ENCODE measurements at places on chromosomes 2 and 18.
A peak's percentile ranks its signal among the peaks of the same experiment; 100 is the strongest.

- DNase-seq = no peak
These were observed 82.3 kb upstream of the CDC42EP3 start for GRCh38 chr2:37753758-37754157.

- DNase-seq = no peak
These were observed 364.7 kb downstream of the GPD2 start for GRCh38 chr2:156800781-156801361.

DNA sequence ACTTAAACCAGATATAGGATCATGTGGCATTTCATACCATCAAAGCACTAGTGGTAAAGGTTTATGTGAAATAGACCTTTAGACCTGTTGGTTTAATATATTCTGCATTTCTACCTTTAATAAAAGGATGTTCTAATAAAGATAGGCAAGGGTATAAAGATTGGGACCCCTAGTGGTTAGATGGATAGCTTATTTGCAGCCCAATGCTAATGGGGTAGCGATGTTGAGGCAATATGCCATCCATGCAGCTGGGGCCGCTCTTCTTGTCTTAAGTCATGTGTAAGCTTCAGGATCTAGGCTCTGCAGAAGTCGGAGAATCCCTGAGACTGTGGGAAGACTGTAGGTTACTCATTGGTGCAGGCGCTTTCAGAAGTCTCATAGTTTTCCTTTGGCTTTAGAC lies 114.9 kb downstream of the ICOS start:
- no peak for DNase-seq

- DNase-seq = no peak
These were observed 4.2 kb downstream of the CNDP2 start for GRCh38 chr18:74500372-74500771.

GRCh38 chr2:48750128-48750739 lies 5.3 kb downstream of the LHCGR start:
- DNase-seq = no peak

DNA sequence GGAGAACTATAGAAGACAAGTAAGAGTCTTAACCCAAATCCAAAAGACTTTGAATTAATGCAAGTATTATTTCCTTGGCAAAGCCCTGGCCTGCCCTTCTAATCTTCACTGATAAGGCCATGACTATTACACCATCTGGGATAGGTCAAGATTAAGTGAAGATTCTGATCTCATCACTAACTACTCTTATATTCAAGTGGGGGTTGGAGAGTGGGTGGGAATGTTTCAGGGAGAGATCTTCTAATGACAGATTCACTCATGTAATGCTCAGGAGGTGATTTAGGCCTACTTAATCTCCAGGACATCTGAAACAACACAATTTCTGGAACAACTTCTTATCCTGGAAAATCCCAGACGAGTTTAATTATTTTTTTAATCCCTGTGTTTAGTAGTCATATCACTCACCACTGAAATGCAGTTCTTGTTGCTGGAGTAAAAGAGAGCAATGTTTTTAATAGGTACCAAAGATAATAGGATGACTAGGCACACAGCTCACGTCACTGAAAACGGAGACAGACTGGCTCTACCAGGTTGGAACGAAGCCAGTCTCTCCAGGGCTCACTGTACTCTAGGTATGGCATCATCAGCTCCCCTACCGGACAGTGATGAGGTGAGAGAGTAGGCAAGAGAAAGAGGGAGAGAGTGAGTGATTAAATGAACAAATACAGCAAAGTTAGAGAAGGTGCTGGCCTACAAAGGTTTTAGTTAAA lies 133.1 kb downstream of the NCKAP5 start:
- DNase-seq = no peak

GRCh38 chr2:207182911-207183310 lies 17.2 kb upstream of the KLF7 start:
- peak; percentile 85 for DNase-seq

DNA sequence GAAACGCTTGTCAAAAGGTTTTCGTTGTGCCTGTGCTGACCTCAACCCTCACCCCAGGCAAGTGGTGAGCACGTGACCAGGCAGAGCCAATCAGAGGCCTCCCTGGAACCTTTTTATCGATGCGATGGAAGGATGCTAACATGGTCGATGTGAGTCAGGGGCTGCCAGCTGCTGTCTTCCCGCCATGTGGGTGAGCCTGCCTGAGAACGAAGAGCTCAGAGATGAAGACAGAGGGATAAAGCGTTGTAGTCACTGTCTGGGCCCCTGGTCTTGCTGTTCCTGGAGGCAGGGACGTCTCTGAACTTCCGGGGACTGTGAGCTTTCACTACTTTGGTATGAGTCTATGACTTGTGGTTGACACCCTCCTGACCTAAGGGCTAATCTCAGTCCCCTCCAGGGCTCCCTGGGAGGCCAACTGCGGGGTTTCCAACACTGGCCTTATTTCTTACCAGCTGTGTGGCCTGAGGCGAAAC lies 18.6 kb downstream of the DNMT3A start:
- no peak for DNase-seq

DNA sequence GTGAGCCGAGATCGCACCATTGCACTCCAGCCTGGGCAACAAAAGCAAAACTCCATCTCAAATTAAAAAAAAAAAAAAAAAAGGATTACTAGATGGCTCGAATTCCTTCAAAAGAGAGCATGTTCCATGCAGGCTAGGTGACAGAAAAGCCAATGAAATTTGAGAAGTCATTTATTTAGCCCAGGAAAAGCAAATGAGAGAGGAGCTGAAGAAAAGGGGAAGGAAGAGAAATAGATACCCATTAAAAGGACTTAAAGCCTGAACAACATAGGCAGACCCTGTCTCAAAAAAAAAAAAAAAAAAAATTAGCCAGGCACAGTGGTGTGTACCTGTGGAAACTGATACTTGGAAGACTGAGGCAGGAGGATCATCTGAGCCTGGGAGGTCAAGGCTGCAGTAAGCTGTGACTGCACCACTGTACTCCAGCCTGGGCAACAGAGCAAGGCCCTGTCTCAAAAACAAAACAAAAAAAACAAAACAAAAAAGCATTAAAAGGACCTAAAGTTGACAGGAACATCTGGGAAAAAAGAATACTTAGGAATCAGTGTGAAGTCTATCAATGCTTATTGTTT lies 11.1 kb downstream of the SEPTIN10 start:
- DNase-seq = no peak

- DNase-seq = no peak
These were observed 27.2 kb downstream of the DPYSL5 start for GRCh38 chr2:26875065-26875634.

- no peak for DNase-seq
These were observed 51.8 kb upstream of the PMAIP1 start for GRCh38 chr18:59848002-59848401.

GRCh38 chr2:207230261-207231105 lies 64.7 kb upstream of the KLF7 start:
- no peak for DNase-seq

- no peak for DNase-seq
These were observed 18.5 kb upstream of the EML6 start for GRCh38 chr2:54704688-54705605.

DNA sequence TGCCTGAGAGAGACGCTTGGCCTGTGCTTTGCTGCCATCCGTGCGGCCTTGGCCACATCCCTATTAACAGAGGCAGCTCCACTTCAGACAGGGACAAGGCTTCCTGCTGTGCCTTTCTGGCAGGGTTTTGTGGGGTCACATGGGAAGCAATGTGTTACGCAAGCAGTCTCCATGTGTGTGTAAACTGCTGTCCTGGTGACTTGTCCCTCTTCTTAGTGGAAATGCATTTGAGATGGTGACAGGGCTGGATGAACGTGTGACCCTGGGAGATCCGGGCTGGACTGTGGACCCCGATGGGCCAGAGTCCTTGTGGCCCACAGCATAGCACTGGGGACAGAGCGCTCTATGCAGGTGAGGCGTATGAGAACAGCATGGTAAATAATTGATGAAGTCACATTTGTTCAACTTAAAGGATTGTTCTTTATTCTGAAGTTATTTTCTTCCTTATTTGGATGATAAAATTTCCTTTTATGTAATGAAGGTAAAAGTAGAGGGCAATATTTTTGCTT lies 23.2 kb downstream of the ASB1 start:
- DNase-seq = no peak

DNA sequence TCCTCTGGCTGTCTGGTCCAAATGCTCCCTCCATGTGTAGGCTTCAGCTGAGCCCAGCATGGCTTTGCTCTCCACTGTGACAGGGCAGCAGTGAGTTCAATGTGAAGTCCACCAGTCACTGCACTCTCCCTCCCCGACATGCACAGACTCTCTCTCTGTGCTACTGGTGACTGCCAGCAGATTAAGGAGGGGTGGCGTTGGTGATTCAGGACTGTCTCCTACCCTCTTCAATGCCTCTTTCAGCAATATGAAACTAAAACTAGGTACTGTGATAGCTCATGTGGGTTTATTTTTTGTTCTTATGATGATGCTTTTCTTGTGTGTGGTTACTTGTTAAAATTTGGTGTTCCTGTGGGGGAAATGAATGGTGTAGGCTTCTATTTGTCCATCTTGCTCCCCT lies 201.0 kb upstream of the RBMS1 start:
- DNase-seq = no peak

GRCh38 chr18:22094358-22094734 lies 75.0 kb upstream of the GATA6 start:
- DNase-seq = no peak

DNA sequence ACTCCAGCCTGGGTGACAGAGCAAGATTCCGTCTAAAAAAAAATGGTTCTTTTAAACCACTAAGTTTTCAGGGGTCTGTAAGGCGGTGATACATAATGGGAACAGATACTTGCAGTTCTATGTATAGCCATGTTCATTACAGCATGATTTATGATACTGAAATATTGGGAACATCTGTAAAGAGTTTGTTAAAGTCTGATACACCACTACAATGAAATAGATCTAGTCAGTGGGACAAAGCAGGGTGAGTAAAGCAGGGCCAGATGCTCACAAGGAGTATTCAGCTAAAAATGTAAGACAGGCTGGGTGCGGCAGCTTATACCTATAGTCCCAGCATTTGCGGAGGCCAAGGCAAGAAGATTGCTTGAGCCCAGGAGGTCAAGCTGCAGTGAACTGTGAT lies 6.2 kb upstream of the ING5 start:
- DNase-seq = no peak

DNA sequence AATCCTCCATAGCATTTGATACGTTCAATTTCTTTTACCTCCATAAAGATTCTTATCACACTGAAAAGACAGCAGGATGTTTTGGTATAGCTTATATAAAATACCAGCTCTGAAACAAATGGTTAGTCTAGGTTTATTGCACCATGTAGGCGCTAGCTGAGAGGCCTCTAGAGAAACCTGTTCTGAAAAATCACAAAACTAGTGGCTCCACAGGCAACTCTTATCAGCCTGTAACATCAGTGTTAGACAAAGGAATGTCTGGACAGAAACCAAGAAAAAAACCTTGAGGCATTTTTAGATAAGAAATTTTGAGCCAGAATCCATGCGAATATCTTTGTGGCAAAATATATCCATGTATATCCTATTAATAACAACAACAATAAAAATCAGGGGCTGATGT lies 440.4 kb upstream of the MAP2 start:
- no peak for DNase-seq

GRCh38 chr2:95372845-95373244 lies 29.7 kb upstream of the FAHD2A start:
- DNase-seq = no peak

GRCh38 chr18:57352761-57353136 lies 392 bp downstream of the ST8SIA3 start:
- no peak for DNase-seq

- DNase-seq = no peak
These were observed 21.6 kb upstream of the GYPC start for GRCh38 chr2:126634273-126634861.

GRCh38 chr2:1683297-1683696 lies 61.0 kb downstream of the PXDN start:
- DNase-seq = no peak

GRCh38 chr2:12613137-12613835 lies 103.5 kb upstream of the TRIB2 start:
- DNase-seq = no peak

- DNase-seq = no peak
These were observed 54.6 kb upstream of the DSC1 start for GRCh38 chr18:31217038-31217849.

DNA sequence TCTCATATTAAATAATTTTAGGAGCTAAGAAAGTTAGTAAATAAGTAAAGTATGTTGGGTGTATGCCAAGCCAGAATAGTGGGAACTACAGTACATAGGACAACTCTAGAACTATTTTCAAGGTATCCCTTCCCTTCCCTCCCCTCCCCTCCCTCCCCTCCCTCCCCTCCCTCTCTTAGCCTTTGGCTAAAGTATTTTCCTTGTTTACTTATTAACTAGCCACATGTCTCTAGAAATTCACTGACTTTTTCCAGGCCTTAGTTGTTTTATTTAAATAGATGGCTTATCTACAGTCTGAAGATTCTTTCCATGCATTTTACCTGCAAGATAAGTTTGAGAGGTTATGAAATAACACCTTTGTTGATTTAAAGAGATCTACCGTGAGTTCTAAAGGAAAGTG lies 402.1 kb downstream of the PARD3B start:
- no peak for DNase-seq

- DNase-seq = no peak
These were observed 267.4 kb downstream of the DYSF start for GRCh38 chr2:71720596-71721361.

GRCh38 chr2:117943013-117943672 lies 70.7 kb downstream of the CCDC93 start:
- peak; percentile 77 for DNase-seq

GRCh38 chr2:75342504-75343175 lies 143.3 kb upstream of the TACR1 start:
- no peak for DNase-seq

GRCh38 chr2:82731824-82732223 lies 1727.3 kb downstream of the SUCLG1 start:
- no peak for DNase-seq

GRCh38 chr2:85753525-85754312 lies at the start of gene ATOH8:
ATOH8 (plus strand) TSS chr2:85753991; CDS start chr2:85754190, 199 bp downstream.
- no peak for DNase-seq

GRCh38 chr2:182319556-182320505 lies 107.0 kb downstream of the PDE1A start:
- DNase-seq = no peak

Measured in BJ (cell line).